ENCODE measurements at places on chromosomes 3 and 15.

DNA sequence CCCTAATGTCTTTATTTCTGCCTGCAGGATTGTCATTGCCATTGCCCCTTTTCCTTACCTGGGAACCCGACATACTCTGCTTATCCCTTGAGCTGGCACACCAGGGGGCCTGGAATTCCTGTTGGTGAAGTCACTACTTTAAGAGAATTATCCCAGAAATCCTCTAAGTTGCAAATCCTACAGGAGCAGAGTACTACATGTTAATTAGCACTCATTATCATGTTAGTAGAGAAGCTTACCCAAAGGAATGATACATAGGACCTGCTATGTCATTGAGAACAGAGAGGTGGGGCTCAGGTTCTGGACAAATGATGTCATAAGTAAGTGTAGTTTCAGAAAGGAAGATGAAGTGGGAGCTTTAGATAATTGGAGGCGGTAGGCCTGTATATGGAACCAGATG, 27.4 kb downstream of the SCG5 start:
- DNase-seq: no peak

DNA sequence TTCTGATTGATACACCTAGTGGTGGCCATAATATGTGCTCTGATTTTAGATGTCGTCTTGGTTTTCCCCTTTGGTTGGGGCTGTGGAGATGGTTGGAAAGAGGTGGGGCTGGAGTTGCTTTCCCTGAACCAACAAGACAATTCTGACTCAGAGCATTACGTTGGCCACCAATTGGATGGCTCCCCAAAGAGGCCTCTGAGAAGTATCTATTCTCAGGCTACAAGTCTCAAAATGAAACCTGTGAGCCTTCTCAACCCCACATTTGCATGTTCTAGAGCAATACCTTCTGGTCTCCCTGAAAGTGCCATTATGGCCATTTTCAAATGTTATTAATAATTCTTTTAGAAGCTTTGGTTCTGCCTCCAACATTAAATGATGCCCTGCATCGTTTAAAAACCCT, 188.4 kb upstream of the WNT5A start:
- DNase-seq: no peak

DNA sequence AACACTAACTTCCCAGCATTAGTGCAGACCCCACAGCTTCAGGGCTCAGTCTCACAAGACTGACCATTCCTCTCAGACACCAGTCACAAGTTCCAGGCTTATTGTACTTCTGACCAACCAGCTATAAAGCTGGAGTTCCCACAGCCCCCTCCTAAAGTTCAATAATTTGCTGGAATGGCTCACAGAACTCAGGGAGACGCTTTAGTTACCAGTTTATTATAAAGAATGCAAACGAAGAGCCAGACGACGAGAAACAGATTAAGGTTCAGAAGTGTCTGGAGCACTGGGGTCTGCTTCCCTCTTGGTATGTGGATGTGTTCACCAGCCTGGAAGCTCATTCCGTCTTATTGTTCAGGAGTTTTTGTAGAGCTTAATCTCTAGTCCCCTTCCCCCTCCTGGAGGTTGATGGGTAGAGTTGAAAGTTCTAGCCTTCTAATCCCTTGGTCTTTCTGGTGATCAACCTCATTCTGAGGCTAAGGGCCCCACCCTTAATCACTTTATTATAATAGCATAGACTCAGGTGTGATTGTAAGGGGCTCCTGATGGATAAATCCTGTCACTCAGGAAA, 4.8 kb upstream of the CSRNP1 start:
- DNase-seq: no peak

GRCh38 chr3:52839892-52840545, 5.2 kb upstream of the MUSTN1 start:
- no peak for DNase-seq

GRCh38 chr3:104521606-104522336, 844.9 kb upstream of the ALCAM start:
- no peak for DNase-seq

GRCh38 chr15:90637693-90638092, 79.5 kb upstream of the BLM start:
- DNase-seq: no peak

- DNase-seq: no peak
These were observed 127.2 kb upstream of the DPH6 start for GRCh38 chr15:35673093-35673684.

- DNase-seq: no peak
These were observed 559.4 kb downstream of the NR2F2 start for GRCh38 chr15:96889734-96890480.

- DNase-seq: no peak
These were observed 18.2 kb upstream of the ZNF639 start for GRCh38 chr3:179304605-179305004.

GRCh38 chr3:159771865-159772611, 216.6 kb upstream of the IL12A start:
- DNase-seq: no peak

DNA sequence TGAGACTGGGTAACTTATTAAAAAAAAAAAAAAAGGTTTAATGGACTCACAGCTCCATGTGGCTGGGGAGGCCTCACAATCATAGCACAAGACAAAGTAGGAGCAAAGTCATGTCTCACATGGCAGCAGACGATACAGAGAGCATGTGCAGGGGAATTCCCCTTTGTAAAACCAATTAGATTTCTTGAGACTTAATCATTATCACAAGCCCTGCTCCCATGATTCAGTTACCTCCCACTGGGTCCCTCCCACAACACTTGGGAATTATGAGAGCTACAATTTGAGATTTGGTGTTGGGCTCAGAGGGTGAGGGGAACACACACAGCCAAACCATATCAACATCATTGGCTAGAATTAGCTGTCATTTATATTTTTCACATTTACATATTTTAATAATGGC, 221.0 kb downstream of the RSRC1 start:
- no peak for DNase-seq

GRCh38 chr15:57148262-57148661, 228.0 kb upstream of the CGNL1 start:
- DNase-seq: no peak

DNA sequence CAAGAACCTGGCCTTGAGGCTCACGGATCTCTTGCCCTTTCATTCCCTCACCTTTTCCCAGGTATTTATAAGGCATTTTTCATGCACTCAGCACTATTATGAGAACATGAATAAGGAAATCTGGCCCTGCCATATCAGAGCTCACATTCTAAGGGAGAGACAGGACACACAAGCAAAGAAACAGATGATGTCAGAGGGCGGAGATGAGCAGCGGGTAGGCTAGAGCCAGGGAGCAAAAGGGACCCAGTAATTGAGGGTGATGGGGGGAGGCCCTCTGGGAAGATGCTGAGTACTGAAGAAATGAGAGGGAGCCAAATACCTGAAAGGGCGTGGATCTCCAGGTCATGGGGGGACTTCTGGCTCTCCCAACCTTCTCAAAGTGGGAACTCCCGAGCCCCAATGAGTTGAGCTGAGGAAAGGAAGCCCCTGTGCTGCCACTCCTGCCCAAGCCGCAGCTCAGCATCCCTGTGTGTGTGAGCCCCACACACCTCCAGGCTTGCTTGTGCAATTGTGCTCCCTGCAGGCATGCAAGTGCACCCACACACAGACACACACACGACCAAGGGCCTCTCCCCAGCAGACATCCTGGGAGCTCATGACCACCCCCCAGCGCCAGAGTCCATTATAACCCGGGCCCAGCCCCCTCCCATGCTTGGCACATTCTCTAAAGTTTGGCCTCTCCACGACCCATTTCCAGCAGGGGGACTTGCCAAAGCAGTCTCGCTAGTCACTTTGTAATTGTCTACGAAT, 81.4 kb upstream of the PXYLP1 start:
- no peak for DNase-seq

- DNase-seq: no peak
These were observed 411 bp upstream of the EIF2B5 start for GRCh38 chr3:184134746-184135148.

DNA sequence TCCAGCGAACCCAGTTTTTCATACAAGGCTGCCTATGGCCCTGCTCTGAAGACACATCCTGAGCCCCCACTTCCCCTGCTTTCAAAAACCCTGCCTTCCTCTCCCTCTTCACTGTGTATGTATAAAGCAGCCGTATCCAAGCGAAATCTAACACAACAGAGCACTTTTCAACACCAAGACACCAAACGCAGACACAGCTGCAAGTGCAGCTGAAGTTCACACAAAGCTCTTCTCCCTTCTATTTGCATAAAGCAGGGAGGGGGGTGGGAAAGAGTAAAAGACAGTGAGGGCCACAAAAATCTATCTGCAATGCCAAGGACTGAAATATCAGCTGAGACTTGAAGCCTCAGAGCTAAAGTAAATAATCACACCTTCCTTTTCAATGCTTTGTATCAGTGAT, 35.1 kb upstream of the CSPG5 start:
- DNase-seq: no peak

- peak; percentile 22 for DNase-seq
These were observed 178.8 kb downstream of the NSMCE3 start for GRCh38 chr15:29090617-29091466.

DNA sequence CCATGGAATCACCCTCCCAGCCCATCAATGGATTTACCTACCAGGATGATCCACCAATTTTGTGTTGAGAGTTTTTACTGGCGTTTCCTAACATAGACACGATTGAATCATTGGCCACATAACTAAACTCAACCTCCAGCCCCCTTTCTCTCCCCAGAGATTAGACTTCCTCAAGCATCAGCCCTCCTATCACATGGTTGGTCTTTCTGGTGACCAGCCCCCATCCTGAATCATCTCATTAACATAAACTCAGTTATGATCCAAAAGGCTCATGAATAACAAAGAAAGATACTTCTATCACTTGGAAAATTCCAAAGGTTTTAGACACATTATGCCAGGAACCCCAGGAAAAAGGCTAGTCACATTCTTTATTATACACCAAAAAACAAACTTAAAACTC, 21.2 kb downstream of the PRKAR2A start:
- no peak for DNase-seq

DNA sequence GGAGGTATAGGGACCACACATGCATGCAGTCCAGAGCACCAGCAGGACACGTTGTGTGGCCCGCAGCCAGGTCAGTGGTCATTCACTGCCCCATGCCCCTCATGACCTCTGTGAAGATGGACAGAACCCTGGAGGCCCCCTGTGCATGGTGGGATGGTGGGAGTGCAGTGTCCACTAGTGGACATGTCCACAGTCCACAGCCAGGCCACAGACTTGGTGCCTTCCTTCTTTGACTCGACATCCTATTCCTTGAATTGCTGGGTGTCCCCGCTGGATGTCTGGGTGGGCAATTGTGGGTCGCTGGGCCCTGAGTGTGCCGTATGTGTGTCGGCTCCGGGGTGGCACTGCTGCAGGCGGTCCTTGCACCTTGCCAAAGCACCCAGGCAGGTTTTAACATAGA, 35.7 kb downstream of the KLF15 start:
- no peak for DNase-seq

GRCh38 chr3:72894976-72895552, 7.2 kb downstream of the GXYLT2 start:
- DNase-seq: no peak

DNA sequence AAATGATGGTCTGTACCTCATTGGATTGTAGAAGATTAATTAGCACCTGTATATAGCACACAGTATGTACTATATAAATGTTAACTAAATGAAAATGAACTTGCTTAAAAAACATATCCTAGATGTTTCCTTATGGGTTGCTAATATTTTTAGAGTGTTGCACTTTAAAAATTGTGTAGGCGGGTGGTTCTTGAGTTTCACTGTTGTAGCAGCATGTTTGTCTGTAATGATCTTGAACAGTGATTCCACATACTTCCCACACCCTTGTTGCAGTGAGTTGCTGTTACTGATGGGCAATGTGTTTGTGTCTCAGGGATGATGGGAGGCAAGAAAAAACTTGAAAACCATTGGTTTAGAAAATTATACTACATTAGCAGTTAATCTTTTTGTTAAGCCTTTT, 22.0 kb downstream of the USP3 start:
- no peak for DNase-seq

DNA sequence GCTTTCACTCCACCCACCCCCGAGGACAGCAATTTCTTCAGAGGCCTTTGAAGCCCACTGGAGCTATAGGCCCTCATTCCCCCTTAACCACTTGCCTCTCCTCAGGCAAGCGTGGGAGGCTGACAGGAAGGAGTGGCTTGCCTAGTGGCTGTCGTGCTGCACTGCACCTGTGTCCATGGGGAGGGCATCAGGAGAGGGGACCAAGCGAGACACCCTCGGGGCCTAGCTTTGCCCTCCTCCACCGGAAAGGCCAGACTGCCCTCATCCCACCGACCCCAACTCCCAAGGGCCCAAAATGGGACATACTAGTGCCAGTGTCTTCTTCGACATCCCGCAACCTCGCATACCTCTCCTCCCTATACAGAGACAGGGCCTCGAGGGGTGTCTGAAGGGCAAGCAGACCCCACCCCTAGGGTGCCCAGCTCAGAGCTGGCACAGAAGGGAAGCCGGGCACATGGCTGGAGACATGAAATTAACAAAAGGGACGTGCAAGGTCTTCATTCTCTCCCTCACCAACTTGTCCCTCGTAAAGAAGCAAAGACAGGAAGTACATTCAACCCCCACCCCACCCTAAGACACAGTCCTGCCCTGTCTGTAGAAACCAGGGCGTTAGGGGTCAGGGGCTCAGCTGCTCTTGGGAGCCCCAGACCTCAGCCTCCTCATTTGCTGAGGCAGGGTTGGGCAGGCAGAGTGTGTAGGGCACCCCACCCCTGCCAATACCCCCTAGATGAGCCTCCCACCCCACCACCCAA, 24.3 kb downstream of the VIPR1 start:
- no peak for DNase-seq

- DNase-seq: no peak
These were observed 25.6 kb upstream of the NR2E3 start for GRCh38 chr15:71784719-71785118.

- DNase-seq: no peak
These were observed 41.8 kb downstream of the AQR start for GRCh38 chr15:34927726-34928125.

DNA sequence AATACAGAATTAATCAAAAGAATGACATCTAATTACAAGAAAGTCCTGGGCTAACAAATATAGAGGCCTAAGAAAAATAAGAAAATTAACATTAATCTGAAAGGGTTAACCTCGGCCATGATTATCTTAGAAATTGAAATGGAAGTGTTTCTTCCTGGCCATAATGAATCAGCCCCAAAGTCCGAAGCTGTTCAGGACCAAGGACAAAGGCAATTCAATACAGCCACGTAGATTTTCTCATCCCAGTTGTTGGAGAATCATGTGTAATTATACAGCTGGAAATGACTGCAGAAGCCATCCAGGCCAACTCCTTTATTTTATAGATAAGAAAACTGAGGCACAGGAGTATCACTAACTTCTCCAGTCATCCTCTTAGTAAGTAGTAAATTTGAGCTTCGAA, 38.0 kb upstream of the GBE1 start:
- DNase-seq: no peak

- no peak for DNase-seq
These were observed 648.8 kb upstream of the KCNMB2 start for GRCh38 chr3:177887475-177887874.

DNA sequence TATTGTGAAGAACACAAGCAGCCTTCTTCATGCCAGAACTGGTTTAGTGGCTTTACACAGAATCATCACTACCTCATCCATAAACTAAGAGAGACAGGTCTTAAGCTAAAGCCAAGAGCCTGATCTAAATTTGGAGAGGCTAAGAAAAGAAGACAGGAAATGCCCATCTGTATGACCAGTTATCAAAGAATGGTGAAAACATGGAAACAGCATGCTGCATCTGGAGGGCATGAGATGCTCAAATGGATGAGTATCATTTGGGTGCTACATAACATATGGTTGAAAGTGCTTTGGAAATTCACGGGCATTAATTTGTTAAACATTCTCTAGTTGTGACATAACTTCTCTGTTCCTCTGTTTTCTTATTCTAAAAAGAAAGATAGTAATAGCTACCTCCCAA, 112.5 kb downstream of the CPNE4 start:
- DNase-seq: no peak

All from RKO (cell line).